ENCODE measurements at places on chromosomes 3 and 15.
A peak's percentile ranks its signal among the peaks of the same experiment; 100 is the strongest.

DNA sequence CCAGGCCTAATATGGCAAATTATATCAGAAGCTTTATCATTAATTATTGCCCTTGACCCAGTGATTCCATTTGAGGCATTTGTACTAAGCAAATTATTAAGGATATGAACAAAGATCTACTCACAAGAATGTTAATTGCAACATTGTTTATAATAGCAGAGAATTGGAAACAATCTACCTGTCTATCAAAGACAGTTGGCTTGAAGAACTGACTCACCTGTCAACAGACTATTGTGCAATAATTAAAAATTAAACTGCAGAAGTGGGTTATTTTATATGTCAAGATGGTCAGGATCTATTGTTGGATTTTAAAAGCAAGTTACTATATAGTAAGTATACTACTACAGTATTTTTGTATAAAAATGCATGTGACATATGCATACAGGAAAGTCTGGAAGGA lies 6.7 kb upstream of the FETUB start:
- DNase-seq = no peak

- no peak for DNase-seq
Observed at GRCh38 chr15:56205061-56205876, 38.4 kb downstream of the RFX7 start.

GRCh38 chr3:176005564-176005963 lies 1146.4 kb downstream of the NAALADL2 start:
- no peak for DNase-seq

GRCh38 chr3:51711352-51712037 lies 4.6 kb downstream of the GRM2 start:
- DNase-seq = no peak

- no peak for DNase-seq
Observed at GRCh38 chr3:78872195-78872594, 895.6 kb downstream of the ROBO1 start.

GRCh38 chr15:98403569-98403968 lies 244.8 kb upstream of the IGF1R start:
- DNase-seq = no peak

DNA sequence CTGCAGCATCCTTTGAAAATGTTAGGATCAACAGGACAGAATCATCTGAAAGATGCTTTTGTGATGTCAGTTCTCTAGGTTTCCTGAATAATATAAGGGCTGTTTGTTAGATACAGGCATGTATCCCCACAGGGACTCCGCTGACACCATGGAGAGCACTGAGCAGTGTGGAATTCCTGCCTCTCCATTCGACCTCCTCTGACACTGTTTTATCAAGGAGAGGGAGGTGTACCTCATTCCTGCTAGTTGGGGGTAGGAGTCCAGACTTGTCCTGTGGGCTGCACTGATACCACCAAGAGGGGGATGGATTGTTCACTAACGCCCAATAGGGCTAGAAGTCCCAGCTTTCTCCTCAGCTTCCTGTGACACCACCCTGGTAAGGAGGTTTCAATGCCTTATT lies 46.6 kb downstream of the LARS2 start:
- no peak for DNase-seq

- no peak for DNase-seq
Observed at GRCh38 chr15:98614681-98615080, 33.7 kb upstream of the IGF1R start.

GRCh38 chr3:195405651-195406050 lies 37.2 kb downstream of the ACAP2 start:
- DNase-seq = no peak

DNA sequence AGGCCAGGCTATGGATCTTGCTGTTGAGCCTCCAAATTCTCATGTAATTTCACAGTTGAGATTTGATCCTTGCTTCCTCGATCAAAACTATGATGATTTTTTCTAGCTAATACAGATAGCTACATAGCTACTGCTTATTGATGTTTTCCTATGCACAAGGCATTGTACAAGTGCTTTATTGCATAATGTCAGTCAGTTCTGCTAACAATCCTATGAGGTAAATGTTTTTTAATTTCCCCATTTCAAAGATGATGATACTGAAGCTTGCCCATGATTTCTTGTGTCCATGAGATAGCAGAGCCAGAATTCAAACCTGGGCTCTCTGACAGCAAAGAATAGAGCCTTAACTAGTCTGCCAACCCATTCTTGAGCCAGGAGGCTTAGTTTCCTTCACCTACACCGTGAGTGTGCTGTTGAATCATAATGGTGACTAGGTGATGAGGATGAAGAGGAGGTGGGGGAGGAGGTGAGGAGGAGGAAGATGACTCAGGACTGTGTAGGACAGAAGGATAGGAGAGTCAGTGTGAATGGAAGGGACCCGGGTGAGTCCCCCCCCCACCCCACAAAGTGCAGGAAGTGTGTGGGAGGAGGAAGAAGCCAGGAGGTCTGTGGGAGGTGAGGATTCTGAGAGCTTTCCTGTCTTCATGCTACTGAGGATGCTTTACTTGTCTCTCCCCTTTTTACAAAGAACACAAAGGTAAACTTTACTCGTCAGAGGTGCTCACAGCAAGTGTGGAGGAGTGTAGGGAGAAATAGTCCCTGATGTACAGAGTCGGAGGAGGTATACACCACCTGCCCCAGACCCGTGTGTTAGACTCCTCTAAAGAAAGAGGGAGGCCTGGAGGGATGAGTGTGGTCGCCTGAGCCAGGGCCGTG lies 3.6 kb downstream of the TAGLN3 start:
- DNase-seq = peak; percentile 17

GRCh38 chr3:151402349-151402748 lies 17.8 kb upstream of the P2RY12 start:
- no peak for DNase-seq

GRCh38 chr3:189721873-189722665 lies 90.9 kb downstream of the TP63 start:
- DNase-seq = no peak

DNA sequence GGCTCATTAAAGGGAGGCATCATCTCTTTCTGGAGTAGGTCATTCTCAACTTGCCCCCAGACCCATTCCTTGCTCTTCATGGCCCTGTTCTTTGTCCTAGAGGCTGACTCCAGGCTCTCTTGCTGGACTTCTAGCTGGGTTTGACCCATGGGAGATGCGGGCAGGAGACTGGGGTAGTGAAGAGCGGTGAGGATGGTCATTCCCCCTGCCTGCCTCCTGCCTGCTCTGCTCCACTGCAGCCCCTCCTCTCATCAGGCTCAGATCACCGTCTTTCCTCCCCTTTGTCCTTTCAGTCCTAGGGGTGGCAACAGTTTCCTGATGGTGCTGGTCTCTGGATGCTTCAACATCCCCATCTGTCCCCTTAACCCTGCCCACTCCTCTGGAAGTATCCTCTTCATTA lies 170.9 kb downstream of the ABHD5 start:
- no peak for DNase-seq

GRCh38 chr15:65824031-65824743 lies 32.1 kb upstream of the DENND4A start:
- no peak for DNase-seq

DNA sequence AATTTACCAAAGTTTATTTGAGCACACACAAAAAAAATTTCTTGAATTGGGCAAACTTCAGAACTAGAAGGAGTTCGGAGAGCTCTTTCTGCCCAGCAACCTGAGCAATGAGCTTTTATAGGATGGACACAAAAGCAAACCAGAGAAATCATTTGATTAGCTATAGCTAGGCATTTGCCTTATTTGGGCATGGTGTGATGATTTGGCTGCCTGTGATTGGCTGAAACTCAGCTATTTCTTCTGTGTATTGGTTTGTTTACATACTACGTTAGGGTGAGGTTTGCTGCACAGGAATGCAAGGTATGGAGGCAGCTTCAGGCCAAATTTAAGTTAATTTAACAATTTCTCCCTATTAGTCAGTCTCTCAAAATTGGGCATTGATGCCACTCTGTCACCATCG lies 65.1 kb downstream of the NEK11 start:
- DNase-seq = no peak

DNA sequence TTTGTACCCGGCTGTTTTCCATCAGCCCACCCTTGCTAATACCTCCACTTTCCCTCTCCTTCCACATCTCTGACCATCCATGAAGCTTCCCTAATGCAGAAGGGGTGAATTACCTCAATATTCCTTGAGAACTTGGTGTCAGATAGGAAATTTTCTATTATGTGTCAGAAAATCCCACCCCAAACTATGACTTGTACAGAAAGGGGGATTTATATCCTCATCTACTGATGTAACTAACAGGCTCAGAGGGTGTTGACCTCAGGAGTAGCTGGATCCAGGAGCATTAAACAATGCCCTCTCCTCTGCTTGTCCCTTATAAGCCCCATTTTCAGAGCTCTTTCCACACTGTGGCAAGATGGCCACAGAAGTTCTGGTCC lies 242.8 kb upstream of the TLE3 start:
- DNase-seq = no peak

DNA sequence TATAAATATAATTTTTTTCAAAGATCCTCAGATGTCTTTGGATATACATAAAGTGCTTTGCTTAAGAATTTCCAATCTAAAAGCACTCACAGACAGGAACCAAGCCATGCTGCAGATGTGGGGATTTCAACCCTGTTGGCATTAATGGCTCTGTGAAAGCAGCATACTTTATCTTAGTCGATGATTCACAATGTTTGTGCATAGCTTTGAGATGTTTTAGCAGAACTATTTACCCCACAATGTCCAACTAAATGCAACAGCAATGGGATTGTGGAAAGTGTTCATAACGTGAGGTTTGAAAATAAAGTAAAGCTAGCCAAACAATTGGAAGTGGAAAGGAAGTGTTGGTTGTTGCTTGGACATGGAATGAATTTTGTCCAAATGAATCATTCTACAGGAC lies 371.4 kb downstream of the SOX2 start:
- no peak for DNase-seq

- peak; percentile 63 for DNase-seq
Observed at GRCh38 chr3:10164546-10165393, at the start of gene IRAK2. TSS of gene IRAK2 (plus strand) at chr3:10164919. CDS start at chr3:10164955, 36 bp downstream.

DNA sequence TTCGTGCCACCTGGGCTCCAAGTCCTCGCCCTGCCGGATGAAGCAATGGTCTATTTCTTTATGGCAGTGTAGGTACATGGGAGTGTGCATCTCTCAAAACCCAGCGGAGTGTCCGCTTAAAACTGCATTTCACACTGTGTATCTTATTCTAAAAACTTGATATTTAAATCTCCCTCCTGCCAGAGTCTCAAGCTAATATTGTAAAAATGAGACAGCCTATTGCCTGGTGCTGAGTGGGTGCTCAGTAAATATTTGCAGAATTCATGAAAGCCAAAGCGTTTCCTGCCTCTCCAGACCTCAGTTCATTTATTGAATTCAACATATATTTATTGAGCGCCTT lies 330 bp upstream of the TBC1D2B start:
- DNase-seq = no peak

DNA sequence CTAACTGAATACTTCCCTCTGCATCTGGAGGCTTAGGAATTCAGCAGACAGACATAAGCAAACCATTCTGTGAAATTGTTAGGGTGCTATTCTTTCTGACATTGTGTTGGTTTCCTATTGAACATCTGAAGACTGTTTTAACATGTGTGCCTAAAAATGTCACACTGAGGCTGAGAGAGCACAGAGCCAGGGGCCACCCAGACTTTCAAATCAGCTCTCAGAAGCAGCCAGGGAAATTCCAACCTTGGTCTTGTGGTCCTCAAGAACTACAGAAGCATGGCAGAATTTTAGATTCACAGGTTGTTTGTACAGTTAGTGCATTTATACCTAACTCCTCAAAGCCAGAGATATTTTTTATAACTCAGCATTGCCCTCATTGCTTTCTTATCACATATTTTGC lies 929.2 kb upstream of the CFAP20DC start:
- DNase-seq = peak; percentile 67

DNA sequence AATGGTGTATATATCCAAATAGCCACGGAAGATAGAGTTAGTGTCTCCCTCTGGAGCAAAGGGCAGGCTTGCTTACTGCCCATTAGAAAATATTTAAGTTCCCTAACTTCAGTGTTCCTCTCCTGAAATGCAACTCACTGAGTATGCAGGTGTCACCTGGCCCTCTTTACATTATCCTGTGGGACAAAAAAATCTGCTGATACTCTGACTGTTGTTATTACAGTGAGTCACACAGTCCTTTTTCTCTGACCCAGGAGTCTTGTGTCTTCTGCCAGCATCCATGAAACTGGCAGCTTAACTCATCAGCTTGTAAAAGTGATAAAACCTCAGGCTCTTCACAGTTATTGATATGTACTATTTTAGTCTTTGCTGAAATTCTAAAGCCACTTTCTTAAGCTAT lies 42.2 kb upstream of the RASGRF1 start:
- no peak for DNase-seq

DNA sequence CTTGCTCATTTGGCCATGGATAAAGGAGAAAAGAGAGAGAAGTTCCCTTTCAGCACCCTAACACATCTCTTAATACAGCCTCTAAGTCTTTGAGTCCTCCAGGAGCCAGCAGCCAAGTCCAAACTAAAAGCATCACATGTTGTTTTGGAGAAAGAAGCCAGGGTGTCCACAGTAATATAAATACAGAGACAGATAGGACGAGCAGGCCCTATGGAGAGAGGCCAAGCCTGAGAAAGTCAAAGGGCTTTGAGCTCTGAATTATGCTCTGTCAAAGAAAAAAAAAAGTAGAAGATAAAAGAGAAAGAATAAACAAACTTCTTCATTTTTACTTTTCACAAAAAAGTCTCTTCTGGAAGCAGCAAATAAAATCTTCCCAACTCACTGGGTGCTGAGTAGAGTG lies 92.4 kb upstream of the THBS1 start:
- no peak for DNase-seq

GRCh38 chr15:90203473-90203872 lies 2.3 kb downstream of the SEMA4B start:
- DNase-seq = no peak

DNA sequence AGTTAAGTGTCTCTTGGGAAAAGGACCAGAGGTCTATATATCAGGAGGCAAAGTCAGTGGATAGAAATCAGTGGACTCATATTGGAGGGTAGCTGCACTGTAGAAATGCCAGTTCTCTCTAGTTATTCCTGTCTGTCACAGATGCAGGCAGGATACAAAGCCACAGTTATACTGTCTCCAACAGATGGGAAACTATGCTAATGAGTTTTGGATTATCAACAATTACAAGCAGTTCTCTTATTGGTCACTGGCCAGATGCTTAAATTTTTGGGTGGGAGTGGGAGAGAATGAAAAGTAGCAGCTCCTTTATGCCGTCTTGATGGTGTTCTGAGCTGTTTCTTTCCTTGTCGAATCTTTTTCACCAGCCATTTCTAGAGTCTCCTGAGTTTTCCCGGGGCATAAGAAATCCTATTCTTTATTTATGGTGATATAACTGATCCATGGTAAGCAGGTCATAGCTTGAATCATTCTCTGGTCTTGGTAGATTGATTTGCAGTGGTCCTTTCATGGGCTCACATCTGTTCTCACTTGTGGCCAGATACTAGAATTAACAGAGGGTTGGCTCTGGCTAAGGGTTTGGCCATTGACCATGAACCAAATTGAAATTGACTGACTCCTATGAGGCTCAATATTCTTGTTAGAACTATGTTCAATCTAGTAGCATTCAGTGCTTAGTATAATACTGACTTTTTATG lies 44.6 kb upstream of the RBMS3 start:
- DNase-seq = no peak

DNA sequence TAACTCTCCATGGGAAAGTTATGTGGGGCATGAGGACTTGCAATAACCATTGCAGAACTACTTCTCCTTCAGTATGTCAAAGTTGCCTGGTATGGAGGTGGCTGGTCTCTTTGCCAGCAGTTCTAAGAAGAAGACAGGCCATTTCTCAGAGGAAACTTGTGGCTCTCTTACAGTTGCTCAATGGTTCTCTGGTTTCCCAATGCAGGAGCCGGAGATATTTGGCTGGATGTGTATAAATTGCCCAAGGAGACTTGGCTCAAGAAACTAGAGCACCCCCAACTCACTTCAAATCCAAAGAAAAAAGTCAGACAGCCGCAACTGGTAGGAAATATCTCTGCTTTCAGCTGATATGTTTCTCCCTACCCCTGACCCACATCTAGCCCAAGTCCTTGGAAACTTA lies 24.2 kb downstream of the WDR93 start:
- no peak for DNase-seq
